EL (cell line): ENCODE measurements at places on chromosomes 2 and 18.

- DNase-seq: no peak
These were observed 13.9 kb downstream of the SCYGR8 start for GRCh38 chr2:227759411-227760118.

GRCh38 chr18:4511166-4511565 lies 56.1 kb upstream of the DLGAP1 start:
- no peak for DNase-seq

DNA sequence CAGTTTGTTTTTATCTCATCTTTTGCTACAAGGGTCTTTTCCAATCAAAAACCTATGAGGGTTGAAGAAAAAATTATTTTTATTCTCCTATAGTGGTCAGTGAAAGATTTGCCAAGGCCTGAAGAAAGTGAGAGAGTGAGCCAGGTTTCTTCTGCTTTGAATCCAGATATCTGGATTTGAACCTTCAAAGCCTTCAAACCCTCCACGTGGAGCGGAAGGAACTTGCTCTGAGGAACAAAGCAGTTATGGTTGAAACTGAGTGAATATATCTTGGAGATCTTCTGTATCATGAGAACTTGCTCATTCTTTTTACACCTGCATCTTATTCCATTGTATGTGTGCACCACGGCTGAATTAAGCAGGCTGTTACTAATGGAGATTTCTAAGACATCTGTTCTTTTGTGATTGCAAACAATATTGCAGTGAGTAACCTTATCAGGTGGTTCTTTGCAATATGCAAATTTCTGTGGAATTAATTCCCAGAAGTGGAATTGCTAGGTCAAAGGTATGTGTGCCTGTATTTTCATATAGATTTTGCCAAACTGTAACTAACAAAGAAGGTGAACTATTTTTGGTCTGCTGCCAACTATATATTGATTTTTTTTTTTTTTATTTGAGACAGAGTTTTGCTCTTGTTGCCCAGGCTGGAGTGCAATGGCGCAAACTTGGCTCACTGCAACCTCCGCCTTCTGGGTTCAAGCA lies 147.9 kb downstream of the B3GNT2 start:
- no peak for DNase-seq

GRCh38 chr2:75716406-75716805 lies 5.7 kb upstream of the GCFC2 start:
- no peak for DNase-seq

- no peak for DNase-seq
These were observed 112.1 kb downstream of the GLI2 start for GRCh38 chr2:120847700-120848321.

GRCh38 chr2:8796315-8796848 lies 41.0 kb downstream of the KIDINS220 start:
- DNase-seq: no peak

GRCh38 chr2:85971366-85971765 lies 82.6 kb upstream of the ST3GAL5 start:
- DNase-seq: peak; percentile 44

DNA sequence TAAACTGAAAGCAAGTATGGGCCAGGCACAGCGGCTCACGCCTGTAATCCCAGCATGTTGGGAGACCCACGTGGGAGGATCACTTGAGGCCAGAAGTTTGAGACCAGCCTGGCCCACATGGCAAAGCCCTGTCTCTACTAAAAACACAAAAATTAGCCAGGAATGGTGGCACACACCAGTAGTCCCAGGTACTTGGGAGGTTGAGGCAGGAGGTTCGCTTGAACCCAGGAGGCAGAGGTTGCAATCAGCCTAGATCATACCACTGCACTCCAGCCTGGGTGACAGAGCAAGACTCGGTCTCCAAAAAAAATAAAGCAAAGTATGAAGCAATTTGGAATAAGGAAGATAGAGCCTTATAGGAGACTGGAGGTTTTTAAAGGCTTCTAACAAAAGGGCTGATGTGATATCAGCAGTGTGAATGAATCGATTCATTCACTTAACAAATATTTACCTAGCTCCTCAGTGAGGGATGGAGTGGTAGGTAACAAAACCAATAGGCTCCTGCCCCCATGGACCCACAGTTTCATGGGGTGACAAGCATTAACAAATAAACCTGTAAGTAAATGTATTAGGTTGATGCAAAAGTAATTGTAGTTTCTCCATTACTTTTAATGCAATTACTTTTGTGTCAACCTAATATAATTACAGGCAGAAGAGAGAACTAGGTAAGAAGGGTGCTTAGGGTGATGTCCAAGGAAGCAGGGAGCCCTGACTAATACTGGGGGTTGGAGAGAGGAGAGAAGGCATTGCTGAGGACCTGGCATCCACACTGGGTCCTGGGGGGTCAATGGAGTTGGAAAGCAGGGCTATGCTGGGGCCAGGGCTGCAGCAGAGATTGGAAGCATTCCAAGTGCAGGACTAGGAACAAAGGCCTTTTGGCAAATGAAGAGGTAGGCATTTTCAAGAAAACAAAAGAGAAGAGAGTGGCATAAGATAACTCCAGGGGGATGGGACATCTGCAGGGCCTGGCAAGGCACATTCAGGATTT lies 195.4 kb upstream of the ARL4C start:
- DNase-seq: no peak

DNA sequence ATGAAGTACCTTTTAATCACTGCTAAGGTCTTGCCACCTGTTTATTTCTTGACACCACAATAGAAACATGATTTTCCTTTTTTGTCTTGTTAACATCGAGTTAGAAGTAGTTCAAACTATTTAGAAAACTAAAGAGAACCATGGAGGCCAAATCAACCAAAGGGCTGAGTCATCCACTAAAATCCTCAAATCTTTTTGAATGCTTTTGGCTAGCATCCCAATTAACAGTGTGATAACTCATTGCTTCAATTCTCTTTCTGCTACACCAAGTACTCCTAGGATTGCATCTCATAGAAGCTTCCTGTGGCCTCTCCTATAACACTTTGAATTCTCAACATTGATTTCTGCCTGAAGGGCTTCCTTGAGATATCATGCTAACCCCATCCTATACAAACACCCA lies 159.9 kb upstream of the MMADHC start:
- no peak for DNase-seq

DNA sequence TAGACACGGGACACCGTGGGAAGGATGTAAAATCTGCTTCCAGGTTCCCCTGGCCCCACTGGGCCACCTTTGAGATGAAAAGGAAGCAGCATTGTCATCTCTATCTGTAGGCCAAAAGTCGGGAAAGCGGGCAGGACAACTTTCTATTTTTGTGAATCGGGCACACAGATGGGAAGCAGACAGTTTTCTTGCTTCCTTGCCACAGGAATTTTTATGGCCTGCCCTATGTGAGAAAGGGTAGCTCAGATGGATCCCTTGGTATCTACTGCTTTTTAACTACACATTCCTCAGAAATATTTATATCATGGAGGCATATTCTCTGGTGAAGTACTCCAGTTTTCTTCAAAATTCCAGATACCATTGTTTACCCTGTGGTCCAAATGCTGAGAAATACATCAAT lies 735.5 kb downstream of the CBLN2 start:
- no peak for DNase-seq

GRCh38 chr2:69253611-69254301 lies 133.3 kb downstream of the GFPT1 start:
- DNase-seq: peak; percentile 99

DNA sequence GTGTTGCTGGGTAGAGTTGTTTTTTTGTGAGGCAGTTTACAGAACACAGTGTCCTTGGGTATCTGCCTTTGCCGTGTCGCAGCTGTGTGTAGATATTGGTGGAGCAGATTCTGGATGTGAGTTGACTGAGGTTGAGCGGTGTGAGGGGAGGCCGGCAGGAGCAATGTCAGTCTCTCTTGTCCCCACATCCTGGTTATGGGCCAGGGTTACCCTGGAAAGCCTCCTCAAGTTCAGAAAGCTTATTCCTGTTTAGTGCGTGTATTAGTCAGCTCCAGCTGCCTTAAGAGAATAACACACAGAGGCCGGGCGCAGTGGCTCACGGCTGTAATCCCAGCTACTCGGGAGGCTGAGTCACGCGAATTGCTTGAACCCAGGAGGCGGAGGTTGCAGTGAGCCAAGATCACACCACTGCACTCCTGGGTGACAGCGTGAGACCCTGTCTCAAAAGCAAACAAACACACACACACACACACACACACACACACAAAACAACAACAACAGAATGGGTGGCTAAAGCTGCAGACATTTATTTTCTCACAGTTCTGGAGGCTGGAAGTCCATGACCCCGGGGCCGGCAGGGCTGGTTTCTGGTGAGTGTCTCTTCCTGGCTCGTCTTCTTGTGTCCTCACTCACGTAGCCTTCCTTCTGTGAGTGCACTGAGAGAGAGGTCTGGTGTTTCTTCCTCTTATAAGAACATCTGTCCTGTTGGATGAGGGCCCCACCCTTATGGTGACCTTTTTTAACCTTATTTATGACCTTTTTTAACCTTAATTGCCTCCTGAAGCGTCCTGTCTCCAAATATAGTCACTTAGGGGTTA lies 5.1 kb downstream of the NCK2 start:
- peak; percentile 63 for DNase-seq

GRCh38 chr2:67839242-67839641 lies 223.6 kb downstream of the C1D start:
- DNase-seq: peak; percentile 59

- peak; percentile 83 for DNase-seq
These were observed 150.8 kb downstream of the ANKRD44 start for GRCh38 chr2:197159661-197160211.

GRCh38 chr2:127052057-127052770 lies 54.7 kb downstream of the BIN1 start:
- no peak for DNase-seq

GRCh38 chr2:113887009-113887792 lies 2.7 kb upstream of the ACTR3 start:
- no peak for DNase-seq

DNA sequence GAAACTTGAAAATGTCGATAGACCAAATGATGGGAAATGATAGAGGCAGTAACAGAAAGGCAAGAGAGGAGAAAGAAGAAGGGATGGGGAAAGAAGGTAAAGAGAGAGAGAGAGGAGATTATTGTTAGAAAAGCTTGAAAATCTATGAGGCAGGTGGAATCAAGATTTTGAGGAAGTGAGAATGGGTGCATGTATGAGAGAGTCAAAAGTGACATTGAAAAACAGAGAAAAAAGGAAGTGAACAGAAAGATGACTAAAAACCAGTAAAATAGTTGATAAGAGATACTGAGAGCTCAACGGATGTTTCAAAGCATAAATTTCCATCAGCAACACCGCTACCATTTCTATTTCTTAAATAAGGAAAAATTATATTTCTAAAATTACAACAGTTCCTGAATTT lies 327.4 kb upstream of the CWC22 start:
- DNase-seq: no peak

GRCh38 chr18:2218101-2218500 lies 353.2 kb downstream of the METTL4 start:
- no peak for DNase-seq

DNA sequence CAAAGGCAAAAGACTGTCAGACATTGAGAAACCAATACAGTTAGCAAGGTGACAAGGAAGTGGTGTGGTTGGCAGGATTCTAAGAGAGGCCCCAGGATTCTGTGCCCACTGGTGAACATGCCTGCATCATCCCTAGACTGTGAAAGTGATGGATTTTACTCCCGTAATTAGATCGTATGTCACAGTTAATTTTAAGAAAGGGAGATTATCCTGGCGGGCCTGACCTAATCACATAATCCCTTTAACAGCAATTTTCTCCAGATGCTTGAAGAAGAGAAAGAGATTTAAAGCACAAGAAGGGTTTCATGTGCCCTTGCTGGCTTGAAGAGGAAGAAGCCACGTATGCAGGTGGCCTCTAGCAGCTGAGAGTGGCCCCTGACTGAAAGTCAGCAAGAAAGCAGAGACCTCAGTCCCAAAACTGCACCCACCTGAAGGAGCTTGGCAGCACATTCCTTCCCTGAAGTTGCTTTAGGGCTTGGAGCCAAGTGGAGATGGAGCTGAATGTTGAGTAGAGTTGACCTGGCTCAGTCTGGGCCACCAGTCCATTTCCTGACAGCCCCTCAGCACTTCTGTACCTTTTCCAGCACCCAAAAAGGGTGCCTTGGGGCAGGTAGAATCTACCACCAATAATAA lies 49.1 kb downstream of the GTF3C3 start:
- DNase-seq: no peak

DNA sequence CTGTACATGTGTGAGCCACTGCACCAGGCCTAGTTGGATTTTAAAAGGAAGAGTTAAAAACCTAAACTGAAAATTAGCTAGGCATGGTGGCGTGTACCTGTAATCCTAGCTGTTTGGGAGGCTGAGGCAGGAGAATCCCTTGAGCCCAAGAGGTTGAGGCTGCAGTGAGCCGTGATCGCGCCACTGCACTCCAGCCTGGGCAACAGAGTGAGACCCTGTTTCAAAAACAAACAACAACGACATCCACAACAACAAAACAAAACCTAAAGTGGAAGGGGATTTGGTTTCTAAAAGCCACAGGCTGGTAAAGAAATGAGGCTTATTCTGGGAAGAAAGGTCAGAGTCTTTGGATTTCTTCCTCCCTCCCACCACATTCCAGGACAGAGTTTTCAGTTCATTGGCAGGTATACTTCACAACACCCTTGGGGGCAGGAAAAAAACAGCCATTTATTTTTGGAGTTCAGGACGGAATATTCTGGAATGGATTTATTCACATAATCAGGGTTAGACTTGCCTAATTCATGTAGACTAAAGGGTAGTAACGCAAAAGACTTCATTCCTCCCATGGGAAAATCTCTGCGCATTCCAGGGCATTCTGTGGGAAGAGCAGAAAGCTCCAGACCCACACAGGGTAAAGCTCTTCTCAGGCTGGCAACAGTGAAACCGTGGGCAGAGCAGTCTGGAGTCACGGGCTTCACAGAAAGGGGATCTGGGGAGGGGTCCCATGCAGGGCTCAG lies 34.9 kb downstream of the TEX44 start:
- DNase-seq: no peak

DNA sequence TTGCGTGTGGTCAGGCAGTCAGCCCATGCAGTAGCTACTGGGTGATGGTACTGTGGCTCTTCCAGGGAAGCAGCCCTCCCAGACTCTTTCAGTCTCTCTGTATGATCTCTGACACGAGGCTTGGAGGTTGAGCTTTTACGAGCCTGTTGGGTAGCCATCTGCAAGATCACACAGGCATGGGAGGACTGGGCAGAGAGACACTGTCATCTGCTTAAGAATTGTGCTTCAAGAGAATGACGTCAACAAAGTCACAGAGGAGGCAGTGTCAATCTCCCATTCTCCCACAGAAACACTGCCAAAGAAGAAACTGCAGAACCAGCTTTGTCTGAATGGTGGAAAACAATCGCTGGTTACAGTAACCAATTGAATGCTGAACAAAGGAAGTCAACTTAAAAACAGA lies 78.4 kb upstream of the MC2R start:
- no peak for DNase-seq
